ENCODE measurements at places on chromosomes 16 and 17. TPM values are rescaled to one million over a fixed set of nuclear protein-coding genes. Genes with fewer than 3 reads are reported as not detected.

DNA sequence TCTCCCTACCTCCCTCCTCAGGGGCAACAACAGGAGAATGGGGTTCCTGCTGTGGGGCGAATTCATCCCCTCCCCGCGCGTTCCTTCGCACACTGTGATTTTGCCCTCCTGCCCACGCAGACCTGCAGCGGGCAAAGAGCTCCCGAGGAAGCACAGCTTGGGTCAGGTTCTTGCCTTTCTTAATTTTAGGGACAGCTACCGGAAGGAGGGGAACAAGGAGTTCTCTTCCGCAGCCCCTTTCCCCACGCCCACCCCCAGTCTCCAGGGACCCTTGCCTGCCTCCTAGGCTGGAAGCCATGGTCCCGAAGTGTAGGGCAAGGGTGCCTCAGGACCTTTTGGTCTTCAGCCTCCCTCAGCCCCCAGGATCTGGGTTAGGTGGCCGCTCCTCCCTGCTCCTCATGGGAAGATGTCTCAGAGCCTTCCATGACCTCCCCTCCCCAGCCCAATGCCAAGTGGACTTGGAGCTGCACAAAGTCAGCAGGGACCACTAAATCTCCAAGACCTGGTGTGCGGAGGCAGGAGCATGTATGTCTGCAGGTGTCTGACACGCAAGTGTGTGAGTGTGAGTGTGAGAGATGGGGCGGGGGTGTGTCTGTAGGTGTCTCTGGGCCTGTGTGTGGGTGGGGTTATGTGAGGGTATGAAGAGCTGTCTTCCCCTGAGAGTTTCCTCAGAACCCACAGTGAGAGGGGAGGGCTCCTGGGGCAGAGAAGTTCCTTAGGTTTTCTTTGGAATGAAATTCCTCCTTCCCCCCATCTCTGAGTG is 5.9 kb upstream of the LASP1NB start:
- no peak for DNase-seq
- no peak overlapping the region for H3K4me3 ChIP-seq
- no peaks in the 10 kb centered on the region for H3K27me3 ChIP-seq
- peaks cover 44% of the 10 kb centered on the region for H3K36me3 ChIP-seq

GRCh38 chr16:59058250-59058649 is 324.1 kb upstream of the GOT2 start:
- H3K27me3 ChIP-seq: no peaks in the 10 kb centered on the region
- no peaks in the 10 kb centered on the region for H3K36me3 ChIP-seq
- no peak overlapping the region for H3K27ac ChIP-seq

DNA sequence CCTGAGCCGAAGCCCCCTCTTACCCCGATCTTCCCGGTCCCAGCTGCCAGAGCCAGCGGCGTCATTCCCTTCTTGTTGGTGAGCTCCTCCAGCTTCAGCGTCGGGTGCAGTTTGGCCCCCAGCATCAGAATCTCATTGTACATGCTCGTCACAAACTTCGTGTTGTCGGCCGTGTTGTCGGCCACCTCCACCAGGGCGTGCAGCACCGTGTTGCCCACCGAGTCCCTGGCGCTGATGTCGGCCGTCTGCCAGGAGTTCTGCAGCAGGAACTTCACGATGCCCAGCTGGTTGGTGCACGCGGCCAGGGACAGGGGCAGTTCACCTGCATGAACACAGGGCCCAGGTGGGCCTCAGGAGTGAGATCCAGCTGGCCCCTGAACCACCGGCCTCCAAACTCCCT is 19.4 kb downstream of the TRPV1 start:
- H3K36me3 ChIP-seq: peaks cover 12% of the 10 kb centered on the region
- H3K4me1 ChIP-seq: no peaks in the 10 kb centered on the region
- H3K27me3 ChIP-seq: no peaks in the 10 kb centered on the region
- no peak overlapping the region for H3K4me3 ChIP-seq
- DNase-seq: no peak

- no peaks in the 10 kb centered on the region for H3K36me3 ChIP-seq
- no peaks in the 10 kb centered on the region for H3K27me3 ChIP-seq
- H3K27ac ChIP-seq: no peak overlapping the region
- no peak overlapping the region for H3K4me3 ChIP-seq
- no peak for DNase-seq
These were observed 28.8 kb downstream of the SYT17 start for GRCh38 chr16:19196871-19197270.

- no peak overlapping the region for H3K4me3 ChIP-seq
- H3K27ac ChIP-seq: no peak overlapping the region
- DNase-seq: no peak
- no peaks in the 10 kb centered on the region for H3K4me1 ChIP-seq
- H3K27me3 ChIP-seq: no peaks in the 10 kb centered on the region
- H3K36me3 ChIP-seq: no peaks in the 10 kb centered on the region
These were observed 14.6 kb upstream of the CLEC10A start for GRCh38 chr17:7094652-7095019.

ABCC6 gene
- total RNA-seq: 4.8 TPM

TBKBP1 gene
- total RNA-seq: 11.0 TPM

RTN4RL1 gene
- 2.8 TPM for total RNA-seq

CCDC78 gene
- 0.27 TPM for total RNA-seq

All from thyroid gland (tissue), 4 donors.